Mucosa of descending colon (tissue), 3 donors: ENCODE measurements at places on chromosomes 13 and 19. TPM values are rescaled to one million over a fixed set of nuclear protein-coding genes. Genes with fewer than 3 reads are reported as not detected.

The CCL25 gene
- not detected for total RNA-seq

DNA sequence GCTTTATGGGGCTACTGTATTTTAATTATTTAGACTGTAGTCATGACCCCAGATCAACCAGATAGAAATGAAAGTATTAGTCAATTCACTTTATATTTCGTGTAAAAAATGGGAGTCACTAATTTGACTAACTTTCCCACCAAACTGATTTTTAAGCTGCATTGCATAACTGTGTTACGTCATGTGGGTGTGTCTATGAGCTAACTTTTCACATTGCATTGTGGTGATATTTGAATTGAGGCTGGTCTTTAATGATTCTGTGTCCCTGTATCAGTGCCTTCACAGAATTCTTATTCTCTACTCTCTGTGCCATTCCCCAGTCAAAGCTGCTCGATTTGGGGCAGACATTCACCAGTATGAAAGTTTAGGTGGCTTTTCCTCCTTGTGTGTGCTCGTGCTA, 172.7 kb upstream of the MAB21L1 start:
- no peak for DNase-seq

- peak; percentile 62 for DNase-seq
These were observed 20.5 kb upstream of the STRN4 start for GRCh38 chr19:46766569-46767317.

DNA sequence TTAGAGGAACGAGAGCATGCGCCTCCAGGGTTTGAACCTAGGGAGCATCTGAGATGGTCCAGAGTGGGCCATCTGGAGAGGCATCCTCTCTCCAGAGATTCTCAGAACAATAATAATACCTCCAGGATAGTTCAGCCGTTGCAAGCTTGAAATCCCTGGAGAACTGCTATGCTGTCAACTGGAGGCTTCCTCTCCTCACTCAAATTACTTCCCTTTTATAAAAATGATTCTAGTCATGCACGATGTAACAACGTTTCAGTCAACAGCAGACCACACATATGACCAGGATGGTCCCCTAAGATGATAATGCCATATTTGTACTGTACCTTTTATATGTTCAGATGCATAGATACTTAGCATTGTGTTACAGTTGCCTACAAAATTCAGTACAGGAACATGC, 108.7 kb downstream of the SHISA2 start:
- no peak for DNase-seq

- DNase-seq, result peak; percentile 92
These were observed 19.2 kb downstream of the GPX4 start for GRCh38 chr19:1122972-1123363.

The SRRM5 gene
- 0.41 TPM for total RNA-seq

GRCh38 chr13:112807653-112808376, 118.0 kb downstream of the ATP11A start:
- DNase-seq, result no peak

The ZNF677 gene
- total RNA-seq, result 4.6 TPM

DNA sequence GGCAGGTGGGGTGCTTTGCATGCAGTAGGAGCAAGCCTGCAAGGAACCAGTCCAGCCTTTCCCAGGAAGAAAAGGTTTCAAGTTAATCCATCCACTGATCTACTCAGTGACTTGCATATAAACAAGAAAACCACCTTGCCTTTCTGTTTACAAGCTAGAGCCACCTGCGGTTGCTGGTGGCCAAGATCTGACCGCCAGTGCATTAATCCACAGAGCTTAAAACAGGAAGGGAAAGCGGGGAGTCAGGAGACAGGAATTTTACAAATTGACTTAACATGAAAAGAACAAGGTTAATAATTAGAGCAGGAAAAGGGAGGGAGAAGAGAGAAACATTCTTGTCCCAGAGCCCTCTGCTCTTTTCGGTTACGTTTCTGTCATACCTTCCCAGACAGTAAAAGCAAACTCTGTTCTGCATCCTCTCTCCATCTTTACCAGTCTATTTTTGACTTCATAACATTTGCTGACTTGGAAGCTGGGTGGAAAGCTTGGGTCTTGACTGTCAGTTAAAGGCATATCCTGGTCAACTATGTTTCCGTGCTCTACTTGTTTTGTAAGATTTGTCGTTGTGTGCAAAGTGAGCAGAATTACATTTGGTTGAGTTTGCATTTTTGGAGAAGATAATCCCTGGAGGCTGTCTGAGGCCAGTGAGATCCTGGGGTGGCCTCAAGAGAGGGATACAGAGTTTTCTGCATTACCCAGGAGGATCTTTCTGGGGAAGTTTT, 760.6 kb downstream of the EFNB2 start:
- DNase-seq, result no peak

DNA sequence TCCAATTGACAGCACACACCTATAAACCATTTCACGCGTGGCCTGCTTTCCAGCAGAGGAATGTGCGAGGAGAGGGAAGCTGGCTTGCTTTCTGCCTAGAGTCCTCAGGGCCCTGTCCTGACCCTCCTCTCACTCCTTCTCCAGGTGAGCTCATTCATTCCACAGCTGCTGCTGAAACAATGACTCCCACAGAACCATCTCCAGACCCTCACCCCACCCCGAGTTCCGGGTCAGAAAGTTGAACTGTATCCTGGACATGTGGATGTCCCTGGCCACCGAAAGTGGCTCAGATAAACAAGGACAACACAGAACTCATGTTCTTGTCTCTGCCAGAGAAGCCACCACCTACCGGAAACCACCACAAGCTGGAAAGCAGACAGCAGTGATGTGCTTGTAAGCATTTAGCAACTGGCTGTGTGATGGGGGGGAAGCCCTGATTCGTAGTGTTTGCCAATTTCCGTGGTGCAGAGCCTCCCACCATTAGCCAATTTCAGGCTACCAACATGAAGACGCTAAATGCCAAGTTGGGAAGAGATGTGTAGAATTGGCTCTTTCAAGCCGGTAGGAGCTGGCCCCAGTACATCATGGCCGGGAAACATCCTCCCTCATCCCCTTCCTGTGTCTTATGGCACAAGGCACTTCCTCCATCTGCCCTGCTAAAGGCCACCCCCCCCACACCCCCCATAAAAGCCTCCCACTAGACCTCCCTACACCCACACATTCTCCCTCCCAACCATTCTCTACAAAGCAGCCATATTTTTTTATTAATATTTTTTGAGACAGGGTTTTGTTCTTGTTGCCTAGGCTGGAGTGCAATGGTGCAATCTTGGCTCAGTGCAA, 5.0 kb downstream of the SYCE2 start:
- DNase-seq, result no peak

GRCh38 chr13:43981091-43981490, 101.4 kb downstream of the LACC1 start:
- DNase-seq, result no peak

- DNase-seq, result no peak
These were observed 69.0 kb downstream of the LRCH1 start for GRCh38 chr13:46621792-46622629.

The FXYD3 gene
- total RNA-seq, result 1,086 TPM

DNA sequence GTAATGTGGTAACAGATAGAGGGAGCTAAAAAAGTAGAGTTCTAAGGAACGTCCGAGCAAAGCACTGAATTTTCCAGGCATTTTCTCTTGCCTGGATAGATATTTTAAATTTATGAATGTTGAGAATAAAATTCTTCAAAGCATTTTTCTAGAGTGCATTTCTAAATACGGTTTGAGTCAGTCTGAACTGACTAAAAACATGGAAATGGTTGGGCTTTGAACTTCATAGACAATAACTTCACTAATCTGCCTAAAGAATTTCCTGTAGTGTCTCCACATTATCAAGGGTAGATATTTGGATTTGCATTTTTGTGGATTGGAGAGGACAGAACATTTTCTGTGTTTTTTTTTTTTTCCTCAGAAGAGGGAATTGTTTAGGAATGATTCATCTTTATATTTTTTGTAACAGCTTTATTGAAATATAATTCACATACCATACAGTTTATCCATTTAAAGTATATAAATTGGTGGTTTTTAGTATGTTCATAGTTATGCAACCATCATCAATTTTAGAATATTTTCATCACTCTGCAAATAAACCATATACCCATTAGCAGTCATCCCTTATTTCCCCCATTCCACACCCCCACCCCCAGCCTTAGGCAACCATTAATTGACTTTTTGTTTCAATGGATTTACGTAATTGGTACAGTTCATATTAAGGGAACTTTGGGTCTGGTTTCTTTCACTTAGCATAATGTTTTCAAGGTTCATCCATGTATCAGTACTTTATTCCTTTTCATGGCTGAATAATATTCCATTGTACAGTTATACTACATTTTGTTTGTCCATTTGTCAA, 20.7 kb downstream of the GARRE1 start:
- no peak for DNase-seq

The PLK5 gene
- 0.16 TPM for total RNA-seq

The CRYL1 gene
- 106 TPM for total RNA-seq

DNA sequence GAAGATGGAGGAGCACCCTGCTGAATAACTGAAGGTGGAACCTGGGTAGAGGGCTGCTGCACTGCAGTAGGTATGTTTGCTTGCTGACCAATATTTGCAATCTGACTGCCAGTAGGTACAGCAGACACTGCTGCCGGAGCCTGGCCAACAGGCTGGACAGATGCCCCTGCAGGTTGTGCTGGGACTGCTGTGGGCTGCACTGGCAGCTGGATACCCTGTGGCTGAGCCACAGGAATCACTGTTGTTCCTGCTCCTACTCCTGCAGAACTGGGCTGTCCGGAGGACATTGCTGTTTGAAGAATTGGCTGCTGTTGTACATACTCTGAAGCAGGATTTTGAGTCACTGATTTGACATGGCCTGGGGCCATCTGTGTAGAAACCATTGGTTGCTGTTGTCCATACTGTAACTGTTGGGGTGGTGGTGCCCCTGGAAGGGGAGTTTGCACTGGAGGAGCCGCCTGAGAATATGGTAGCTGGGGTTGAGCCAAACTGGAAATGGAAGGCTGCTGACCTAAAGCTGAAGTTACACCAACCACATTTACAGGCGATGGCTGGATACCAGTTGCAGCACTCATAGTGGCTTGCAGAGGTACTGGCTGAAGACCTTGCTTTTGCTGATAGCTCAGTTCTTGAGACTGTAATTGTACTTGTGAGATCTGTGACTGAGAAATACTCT, 2.2 kb downstream of the TSC22D1 start:
- peak; percentile 20 for DNase-seq

The FUT3 gene
- total RNA-seq, result 215 TPM

GRCh38 chr19:1252821-1253513, 4.6 kb downstream of the MIDN start:
- peak; percentile 91 for DNase-seq

- peak; percentile 64 for DNase-seq
These were observed 120.8 kb upstream of the ZNF507 start for GRCh38 chr19:32224371-32225244.

The WDR88 gene
- not detected for total RNA-seq

- no peak for DNase-seq
These were observed 35.4 kb downstream of the SLC10A2 start for GRCh38 chr13:103030776-103031175.
